Stimulated activated CD8-positive, alpha-beta memory T cell treated with anti-CD3 and anti-CD28 coated beads, Interleukin-4, amount 100 ng/mL, for 1 hour (primary cell): ENCODE measurements at places on chromosomes 4 and X.

DNA sequence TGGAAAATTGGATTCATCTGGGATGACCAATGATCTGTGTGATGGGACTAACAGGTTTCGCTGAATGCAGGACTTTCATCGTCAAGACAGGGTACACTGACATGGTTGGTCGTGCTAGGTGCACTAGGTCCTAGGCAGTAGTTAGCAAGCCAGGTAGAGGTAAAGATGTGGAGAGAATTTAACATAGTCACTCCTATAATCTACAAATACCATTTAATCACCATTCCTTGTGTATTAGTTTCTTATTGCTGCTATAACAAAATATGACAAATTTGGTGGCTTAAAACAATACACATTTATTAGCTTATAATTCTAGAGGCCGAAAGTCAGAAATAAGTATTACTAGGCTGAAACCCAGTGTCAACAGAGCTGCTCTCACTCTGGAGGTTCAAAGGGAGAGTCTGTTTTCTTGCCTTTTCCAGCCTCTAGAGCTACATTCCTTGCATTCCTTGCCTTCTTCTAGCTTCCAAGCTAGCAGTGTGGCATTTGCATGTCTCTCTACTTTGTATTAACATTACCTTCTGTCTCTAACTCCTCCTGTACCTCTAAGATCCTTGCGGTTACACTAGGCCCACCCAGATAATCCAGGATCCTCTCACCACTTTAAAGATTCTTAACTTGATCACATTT lies 98.7 kb upstream of the GRIA3 start:
- DNase-seq, result no peak

DNA sequence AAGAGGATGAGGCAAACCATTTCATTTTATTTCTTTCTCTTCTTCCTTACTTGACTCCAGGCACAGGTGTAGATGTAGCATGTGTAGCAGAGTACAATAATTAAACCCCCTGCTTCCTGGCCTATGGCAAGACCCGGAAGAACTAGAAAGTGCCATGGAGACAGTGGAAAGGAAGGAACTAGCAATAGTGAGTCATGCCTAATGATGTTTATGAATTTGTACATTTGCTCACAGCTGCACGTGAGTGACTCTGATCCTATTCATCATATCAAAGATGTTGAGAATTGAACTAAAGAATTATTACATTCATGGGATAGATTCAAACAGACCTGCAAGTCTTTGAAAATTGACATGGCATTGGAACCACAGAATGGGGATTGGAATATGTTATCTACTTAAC lies 2233.9 kb upstream of the TENM3 start:
- no peak for DNase-seq

- DNase-seq, result no peak
Measured at GRCh38 chrX:68490644-68491043, 8.2 kb upstream of the YIPF6 start.

DNA sequence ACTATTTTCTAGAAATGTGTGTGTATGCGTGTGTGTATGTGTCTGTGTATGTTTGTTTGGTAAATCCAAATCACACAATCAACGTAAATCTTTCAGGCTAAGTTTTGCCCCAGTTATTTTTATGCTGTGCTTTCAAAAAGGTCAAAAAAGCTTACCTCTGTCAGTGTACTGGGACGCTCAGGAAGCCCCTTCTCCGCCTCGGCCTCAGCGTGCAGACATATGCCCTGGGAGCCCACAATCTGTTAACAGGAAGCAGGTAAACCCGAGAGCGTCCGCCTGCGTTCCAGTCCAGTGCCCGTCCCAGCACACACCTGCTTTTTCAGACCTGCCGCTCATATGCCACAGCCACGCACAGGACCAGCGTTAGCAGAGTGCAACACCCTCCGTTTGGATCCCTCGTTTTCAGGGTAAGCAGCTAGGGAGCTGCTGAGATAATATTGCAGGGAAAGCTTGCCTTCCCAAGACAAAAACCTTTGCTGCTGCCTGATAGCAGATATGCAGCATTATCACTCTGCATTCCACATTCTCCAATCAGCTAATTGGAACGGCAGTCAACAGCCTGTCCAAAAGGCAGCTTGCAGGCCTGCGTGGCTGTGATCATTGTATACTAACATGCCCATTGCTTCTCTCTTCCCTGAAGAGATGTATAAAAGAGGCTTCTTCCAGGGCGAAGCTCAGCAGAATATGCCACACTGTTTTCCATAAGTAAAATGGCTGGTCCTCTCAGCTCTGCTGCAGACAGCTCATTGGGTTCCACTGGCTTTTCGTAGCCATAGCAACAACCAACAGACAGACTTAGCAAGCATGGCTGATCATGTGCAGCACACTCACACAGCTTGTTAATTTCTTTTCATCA lies at the start of gene SORBS2:
SORBS2 (minus strand) TSS at position 686 of the 856 bp plus-strand sequence. CDS start 121,623 bp downstream, outside the sequence.
- no peak for DNase-seq

GRCh38 chrX:123975180-123975579 lies 13.7 kb downstream of the STAG2 start:
- no peak for DNase-seq

DNA sequence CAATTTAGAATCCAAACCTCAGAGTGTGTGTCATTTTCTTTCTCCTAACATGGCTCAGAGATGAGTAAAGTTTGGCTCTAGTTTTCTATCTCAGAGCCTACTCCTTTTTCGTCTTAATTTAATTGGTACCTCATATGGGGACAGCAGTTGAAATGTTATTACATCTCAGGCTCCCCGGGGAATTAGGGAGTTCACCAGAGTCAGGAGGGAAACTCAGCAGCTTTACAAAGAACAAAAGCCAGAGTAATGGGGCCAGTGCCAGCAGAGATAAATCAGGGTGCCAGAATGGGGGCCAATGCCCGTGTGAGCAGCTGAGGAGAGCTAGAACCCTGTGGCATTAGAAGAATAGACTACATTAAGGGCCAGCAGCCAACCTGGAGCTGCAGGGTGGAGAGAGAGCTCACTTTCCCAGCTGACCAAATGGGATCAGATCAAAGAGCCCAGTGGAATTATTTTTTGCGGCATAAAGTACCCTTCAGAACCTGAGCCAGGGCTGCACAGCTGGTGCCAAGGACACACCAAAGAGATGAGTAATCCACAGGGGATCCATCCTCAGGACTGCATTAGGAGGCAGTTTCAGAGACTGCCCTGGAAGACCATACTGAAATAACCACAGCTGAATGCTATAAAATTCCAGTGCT lies 207.1 kb upstream of the DKK2 start:
- no peak for DNase-seq

DNA sequence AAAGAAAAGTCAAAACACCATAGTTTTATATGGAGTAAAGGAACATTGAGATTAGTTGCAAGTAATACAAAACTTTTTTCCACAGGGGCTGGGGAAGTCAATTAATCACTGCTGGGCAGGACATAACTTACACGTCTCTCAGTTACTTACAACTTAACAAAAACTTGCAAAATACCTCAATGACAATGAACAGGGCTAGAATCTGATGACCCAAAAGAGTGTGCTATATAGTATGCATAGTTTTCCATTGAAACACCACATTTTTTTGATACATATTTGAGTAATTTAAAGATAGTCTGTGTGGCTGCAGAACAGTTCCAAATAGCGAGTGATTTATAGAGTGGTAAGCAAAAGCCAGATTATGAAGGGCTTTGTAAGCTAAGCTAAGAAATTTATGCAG lies 172.3 kb upstream of the TRPC5 start:
- no peak for DNase-seq

DNA sequence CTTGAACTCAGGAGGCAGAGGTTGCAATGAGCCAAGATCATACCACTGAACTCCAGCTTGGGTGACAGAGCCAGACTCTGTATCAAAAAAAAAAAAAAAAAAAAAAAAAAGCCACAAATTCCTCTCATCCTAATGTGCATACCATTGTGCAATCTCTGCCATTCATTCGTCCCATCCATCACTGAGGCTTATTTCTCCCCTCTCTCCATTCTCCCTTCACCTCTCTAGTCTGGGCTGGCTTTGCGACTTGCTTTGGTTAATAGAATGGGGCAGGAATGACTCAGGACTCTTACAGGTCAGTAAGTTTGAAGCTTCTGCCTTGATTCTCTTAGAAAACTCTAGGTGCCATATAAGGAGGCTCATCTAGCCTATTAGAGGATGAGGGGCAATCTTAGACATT lies 60.3 kb upstream of the DDX3X start:
- DNase-seq, result no peak

- no peak for DNase-seq
Measured at GRCh38 chr4:85486425-85487086, 11.6 kb downstream of the ARHGAP24 start.

DNA sequence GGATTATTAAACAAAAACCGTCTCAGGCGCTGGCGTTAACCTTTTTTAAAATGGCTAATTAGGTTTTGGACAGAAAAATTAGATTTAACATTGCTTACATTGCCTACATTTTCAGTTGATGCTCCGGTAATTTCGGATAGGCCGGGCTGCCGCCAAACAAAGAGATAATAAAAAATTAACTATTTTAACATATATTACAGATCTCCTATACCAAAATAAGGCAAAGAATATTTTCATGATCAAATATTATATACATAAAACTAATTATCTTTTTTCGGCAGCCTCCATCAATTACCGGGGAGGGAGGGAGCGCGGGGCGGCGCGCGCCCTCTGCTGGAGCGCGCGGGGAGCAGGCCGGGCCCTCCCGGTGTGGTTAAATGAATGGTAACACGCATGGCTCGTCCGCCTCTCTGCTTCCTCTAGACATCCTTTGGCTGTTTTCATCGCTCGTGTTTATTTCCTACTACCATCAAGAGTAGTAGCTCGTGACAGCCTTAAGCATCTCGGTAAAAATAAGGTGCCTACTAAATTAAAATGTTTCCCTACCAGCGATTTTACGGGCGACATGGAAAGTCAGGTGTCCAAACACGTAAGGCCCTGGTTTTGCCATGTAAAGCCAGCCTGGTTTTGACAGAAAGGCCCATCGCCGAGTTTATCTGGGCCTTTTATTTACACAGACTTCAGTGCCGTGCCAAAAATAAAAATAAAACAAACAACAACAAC lies 52.4 kb upstream of the TMEM33 start:
- DNase-seq, result peak; percentile 11

DNA sequence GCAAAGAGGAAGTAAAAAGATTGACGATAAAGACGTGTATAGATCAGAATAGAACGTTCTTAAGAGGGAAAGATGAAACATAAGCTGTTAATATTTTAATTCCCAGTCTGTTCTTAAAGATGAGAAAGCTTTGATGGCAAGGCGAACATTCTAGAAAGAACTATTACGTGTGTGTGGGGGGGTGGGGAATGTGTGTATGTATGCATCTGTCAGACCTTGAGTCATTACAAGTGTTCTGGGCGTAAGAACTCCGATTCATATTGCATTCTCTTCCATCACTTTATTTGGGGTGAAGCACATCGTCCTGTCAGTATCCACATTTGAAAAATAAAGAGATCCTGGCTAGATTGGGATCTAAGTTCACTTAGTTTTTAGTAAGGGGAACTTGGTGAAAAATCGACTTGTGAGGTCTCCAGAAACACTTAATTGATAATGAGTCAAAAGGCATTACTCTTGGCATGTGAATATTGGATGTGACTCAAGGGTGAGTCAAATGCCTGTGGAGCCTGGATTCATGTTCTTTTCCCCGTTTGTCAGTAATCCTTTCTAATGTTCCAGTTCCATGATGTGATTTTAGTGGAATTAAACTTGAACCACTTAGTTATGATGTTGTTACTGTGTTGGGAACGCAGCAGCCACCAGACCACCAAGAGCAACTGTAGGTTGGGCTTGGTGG lies 3.1 kb downstream of the SMS start:
- no peak for DNase-seq

GRCh38 chr4:184805462-184806228 lies 20.1 kb downstream of the ACSL1 start:
- no peak for DNase-seq

GRCh38 chr4:61293707-61294400 lies 93.7 kb downstream of the ADGRL3 start:
- no peak for DNase-seq

DNA sequence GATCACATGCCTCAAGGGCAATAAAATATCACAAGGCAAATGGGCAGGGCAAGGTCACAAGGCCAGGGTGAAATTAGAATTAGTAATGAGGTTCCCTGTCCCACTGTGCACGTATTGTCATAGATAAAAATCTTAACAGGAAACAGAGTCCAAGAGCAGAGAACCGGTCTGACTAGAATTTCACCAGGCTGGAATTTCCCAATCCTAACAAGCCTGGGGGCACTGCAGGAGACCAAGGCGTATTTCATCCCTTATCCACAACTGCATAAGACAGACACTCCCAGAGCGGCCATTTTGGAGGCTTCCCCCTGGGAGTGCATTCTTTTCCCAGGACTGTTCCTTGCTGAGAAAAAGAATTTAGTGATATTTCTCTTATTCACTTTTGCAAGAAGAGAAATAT lies 25.9 kb upstream of the PRDM5 start:
- DNase-seq, result no peak

- DNase-seq, result no peak
Measured at GRCh38 chr4:54904953-54905352, 220.4 kb downstream of the KDR start.

DNA sequence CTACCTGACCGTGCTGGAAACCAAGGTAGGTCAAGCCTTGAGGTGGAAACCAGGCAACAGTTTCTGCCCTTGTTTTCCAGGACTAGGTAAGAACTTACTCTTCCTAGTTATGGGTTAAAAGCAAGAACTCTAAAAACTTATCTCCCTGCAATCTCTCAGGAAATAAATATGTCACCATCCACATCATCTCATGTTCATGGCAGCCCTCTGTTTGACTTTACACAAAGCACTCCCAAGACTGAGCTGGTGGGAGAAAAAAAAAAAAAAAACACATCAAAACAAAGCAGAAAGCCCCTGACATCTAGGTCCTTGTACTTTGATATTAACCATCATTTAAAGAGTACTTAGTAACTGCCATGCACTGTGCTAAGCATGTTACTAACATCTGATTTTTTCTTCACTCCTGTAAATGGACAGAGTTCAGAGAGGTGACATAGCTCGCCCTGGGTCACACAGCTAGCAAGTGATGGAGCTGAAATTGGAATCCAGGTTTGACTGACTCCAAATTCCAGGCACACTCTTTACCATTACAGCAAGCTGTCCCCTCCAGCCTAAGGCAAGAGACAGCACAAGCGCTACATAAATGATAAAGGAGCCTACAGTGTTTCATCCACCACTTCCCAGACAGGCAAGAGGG lies 102.8 kb upstream of the NOCT start:
- DNase-seq, result no peak

DNA sequence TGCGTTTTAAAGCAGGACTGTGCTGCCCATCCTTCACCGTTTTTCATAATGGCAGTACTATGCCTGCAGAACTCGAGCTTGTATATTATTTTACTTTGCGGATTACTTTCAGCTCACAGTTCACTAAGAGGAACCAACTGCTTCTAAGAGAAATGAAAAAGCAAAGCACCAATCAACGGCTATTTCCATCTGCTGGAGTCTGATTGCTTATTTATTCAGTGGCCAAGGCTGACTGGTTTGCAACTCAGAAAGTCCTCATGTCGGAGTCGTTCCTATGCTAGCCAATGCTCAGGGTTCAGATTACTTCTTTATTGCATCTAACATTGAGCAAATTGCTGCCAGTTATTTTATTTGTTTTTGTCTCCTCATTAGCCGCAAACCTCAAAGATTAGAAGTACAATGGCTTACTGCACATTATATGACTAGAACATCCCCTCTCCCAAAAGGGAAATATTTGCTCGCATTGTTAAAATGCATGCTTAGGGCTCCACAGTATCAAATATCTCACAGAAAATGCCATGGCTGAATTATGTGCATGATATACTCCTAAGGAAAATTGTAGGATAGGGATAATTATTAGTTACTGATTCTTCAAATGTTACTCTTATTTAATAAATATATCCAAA lies 1628.2 kb upstream of the ADGRL3 start:
- DNase-seq, result no peak

GRCh38 chr4:12889054-12889453 lies 595.1 kb downstream of the RAB28 start:
- no peak for DNase-seq
